ENCODE measurements at places on chromosomes 7 and 10.

- no peak for DNase-seq
These were observed 52.0 kb downstream of the TSPAN15 start for GRCh38 chr10:69503001-69503895.

DNA sequence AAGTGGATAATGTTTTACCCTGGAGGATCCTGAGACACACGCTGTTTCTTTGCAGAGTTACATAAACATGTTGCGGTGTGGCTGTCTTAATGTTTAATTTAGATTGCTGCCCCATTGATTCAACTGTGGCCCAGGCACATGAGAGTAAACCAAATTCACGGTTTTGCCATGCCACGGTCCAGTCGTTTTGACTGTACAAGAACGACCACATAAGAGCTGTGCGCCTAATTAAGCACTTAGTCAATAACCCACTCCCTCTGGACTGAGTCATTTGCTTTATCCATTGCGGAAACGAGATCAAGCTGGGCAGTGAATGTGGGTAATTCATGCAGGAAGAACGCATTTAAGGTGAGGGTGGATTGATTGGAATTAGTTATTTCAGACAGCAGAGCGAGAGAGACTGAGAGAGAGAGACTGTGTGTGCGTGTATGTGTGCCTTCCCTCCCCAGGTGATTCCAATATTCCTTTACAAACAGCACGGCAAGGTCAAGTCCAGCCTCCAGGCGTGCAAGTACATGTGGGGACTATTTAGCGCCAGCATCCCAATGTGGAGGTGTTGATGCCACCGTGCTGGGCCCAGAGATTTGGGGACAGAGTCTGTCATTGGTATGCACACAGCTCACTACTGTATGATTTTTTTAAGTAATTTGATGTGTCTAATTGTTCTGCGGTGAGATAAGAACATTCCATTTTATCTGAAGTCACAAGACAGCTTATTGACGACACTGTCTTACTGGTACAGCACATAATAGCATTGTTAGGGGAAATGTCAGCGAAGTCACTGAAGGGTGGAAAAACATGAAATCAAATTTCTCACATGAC lies 8.4 kb upstream of the TEX36 start:
- no peak for DNase-seq

GRCh38 chr10:11295492-11295891 lies 277.8 kb downstream of the CELF2 start:
- DNase-seq, result no peak

DNA sequence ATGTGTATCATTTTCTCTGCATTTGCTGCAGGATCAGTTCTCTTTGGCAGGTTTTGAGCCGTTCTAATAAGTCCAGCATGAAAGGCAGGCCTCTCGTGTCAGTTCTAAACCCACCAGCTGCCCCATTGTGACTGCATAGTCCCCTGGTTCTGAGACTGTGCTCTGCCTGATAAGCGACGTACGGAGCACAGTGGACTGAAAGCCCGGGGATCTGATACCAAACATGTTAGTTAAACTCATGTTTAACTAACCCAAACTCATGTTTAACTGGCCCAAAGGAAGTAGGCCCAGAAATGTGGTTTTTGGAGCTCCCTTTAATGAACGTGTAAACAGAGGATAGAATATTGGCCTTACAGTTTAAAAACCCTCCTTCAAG lies 98.0 kb upstream of the PDCD4 start:
- DNase-seq, result no peak

DNA sequence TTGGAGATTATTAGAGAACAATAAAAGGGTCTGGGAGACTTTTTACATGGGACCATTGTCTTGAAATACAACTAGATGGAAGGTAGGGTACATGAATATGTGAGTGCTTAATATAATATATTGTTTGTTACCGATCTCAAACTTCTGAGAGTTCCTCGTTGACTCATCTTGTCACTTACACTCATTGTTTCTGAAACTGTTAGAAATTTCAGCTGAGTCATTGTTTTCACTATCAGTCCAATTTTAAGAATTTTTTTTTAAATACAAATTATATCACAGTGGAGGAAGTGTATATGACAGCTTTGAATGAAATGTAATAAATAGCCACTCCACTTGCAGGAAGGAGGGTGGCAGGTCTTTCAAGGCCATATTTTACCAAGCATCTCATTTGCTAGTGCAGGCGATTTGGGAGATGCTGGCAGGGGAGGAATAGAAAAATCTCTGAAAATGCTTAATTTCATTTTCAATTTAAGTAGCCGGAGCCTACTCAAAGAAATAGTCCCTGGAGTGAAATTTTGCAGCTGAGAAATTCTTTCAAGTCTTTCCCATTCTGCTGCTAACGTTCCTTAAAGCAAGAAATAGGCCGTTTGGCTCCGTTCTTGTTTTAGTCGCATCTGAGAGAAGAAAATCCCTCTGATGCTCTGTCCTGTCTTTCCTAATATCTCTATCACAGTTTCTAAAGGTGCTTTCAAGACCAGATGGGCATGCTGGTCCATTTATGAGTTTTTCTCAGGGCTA lies 1404.2 kb upstream of the CELF2 start:
- no peak for DNase-seq

DNA sequence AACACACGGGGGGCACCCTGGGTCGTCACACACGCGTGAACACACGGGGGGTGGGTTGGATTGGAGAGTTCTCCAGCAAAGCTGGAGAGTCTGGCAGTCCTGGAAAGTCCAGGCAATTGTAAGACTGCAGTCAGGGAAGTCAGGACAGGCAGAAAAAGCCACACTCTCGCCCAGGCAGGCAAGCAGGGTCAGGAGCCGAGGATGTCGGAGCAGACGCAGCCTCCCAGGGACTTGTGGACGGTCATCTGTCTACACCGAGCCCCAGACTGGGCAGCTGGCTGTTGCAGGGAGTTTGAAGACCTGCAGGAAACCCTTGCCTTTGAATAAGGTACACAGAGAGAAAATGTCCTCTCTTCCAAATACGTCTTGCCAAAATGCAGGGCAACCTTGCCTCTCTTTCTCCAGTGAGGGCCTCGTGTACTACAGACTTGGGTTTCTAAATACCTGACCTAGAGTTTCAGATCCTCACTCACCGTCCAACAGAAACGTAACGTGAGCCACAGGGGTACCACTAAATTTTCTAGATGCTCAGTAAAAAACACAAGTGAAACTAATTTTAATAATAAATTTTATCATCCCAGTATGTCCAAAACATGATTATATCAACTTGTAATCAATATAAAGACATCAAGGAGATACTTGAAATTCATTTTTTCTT lies 176.7 kb downstream of the ADARB2 start:
- no peak for DNase-seq

DNA sequence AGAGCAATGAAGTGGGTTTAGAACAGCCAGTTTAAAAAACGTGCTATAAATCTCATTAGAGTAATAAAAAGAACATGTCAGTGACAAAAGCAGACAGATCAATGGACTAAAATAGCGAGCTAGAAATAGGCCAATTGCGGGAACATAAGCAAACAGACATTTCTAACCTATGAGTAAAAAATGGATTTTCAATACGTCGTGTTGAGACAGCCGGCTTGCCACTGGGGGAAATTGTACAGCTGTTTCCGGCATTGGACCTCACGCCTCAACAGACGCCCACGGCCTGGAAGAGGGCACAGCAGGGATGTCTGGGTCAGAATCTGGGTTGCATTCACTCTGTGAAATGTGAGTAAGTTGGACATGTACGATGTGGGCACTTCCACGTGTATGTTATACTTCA lies 92.9 kb downstream of the SVOPL start:
- no peak for DNase-seq

DNA sequence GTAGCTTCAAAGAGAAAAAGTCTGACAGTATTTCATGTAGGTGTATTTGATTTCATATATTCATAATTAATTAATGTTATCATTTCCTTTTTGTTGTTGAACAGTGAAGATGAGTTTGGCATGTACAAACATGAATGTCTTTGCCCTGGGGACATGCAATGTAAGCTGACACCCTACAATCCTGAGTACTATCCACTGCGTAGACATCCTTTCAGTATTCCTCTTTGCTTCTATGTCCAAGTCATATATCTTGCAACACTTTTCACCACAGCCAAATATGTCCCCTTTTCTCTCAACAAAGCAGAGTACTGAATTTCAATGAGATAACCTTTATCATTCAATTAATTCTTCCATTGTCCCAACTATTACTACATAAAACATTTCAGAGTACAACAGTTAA lies 93.6 kb downstream of the GPR37 start:
- no peak for DNase-seq

DNA sequence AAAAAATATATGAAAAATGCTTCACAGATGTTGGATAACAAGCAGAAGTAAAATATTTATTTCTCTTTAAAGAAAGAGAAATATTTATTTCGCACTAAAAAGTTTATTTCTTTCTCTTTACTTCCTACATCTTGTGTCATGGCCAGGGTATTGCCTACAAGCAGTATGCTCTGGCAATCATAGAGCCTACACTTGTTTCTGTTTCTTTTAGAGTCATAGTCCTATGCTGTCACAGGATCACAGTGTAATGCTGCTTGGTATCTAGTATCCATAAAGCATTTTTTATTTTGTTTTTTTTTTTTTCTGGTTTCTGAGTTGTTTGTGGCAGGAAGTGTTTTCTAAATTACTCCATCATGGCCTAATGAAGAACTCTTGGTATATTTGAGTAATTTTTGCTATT lies 116.0 kb downstream of the ATRNL1 start:
- DNase-seq, result no peak

GRCh38 chr7:102849538-102849937 lies 63.3 kb upstream of the LRRC17 start:
- no peak for DNase-seq

GRCh38 chr7:140023728-140024127 lies 39.0 kb downstream of the PARP12 start:
- DNase-seq, result no peak

GRCh38 chr10:128588402-128588801 lies 462.2 kb upstream of the MKI67 start:
- DNase-seq, result no peak

- no peak for DNase-seq
These were observed 219.6 kb downstream of the KCNMA1 start for GRCh38 chr10:77417806-77418640.

DNA sequence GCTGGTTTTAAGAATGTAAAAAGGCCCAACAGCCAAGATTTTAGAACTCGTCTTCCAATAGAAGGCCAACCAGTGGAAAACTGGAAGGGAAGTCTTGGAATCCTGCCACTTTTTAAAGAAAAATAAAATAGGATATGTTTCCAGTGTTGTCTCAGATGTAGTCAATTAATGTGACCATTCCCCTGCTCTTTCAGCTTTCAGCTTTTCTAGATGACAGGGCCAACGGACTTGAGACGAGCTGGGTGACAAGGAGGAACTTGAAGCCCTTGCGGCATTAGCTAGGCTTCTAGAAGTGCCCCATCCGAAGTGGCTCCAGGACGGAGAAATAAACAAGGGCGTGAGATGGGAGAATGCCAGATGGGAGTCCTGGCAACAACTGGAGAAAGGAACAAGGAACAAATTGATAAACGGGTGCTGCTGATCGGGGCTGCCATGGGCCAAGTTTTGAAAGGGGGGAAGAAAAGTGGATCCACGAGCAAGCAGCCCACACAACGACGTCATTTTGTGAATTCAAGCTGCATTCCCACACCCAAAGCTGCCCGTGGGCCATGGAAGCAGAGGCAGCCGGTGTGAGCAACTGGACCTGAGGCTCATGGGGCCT lies 42.3 kb downstream of the CTBP2 start:
- DNase-seq, result no peak

- no peak for DNase-seq
These were observed 997.2 kb upstream of the GHITM start for GRCh38 chr10:83142074-83142563.

- no peak for DNase-seq
These were observed 472.9 kb upstream of the AKR1E2 start for GRCh38 chr10:4353059-4353655.

- no peak for DNase-seq
These were observed 37.7 kb downstream of the AGK start for GRCh38 chr7:141588912-141589311.

GRCh38 chr7:86645225-86645608 lies 1.5 kb downstream of the GRM3 start:
- DNase-seq, result no peak

DNA sequence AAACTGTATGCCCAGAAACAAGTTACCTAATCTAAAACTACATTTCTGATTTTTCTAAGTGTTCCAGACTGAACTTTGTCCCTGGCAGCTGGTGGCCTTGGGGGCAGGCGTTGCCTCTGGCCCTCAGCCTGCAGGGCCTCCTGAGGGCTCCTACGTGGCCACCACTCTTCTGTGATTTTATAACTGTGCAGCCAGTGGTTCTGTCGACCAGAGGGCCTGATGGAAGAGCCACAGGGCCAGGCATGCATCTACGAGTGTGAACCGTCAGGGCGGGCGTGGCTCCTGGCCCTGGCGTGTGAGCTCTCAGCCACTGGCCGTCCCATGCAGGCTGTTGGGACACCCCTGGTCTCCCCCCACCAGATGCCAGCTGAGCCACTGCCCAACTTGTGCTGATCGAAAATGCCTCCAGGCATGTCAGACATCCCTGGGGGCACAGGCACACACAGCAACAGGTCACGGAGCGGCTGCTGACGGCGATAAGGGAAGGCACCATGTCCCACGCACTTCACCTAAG lies 173.4 kb downstream of the ZMYND11 start:
- DNase-seq, result no peak

DNA sequence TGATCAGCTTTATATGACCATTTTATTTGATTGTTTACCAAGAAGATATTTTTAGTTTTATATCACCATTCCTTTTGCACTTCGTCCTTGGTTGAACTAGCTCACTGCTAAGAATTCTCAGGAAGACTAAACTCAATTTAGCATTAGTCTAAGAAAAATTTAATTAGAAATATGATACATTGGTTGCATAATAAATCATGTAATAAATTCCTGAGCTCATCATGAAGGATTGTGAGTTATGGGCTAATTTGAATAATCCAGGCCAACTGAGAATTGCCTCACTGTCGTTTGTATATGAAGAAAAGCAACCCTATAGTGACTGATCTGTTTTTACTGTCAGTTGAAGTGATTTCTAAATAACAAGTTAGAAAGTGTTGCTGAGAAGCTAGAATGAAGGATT lies 725.5 kb downstream of the DNAJB9 start:
- no peak for DNase-seq

GRCh38 chr7:104807671-104808070 lies 206.3 kb upstream of the KMT2E start:
- no peak for DNase-seq

- no peak for DNase-seq
These were observed 649 bp downstream of the SCD start for GRCh38 chr10:100347568-100348195.

DNA sequence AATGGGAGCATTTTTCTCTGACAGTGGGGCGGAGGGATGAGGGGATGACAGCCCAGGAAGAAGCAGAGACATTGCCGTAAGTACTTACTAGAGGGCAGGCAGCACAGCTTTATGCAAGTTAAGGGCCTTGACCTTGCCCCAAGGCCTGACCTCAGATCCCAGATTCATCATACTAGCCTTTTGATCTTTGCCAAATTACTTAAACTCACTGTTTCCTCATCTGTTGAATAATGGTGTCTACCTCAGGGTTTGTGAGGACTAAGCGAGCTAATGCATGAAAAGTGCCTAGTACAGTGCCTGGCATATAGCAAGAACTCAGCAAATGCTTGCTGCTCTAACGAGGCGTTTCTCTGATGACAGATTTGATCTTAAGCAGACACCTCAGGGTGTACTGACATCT lies 3.5 kb upstream of the SEMA4G start:
- DNase-seq, result no peak

GRCh38 chr7:6436385-6436685 lies 11.4 kb downstream of the DAGLB start:
- peak; percentile 9 for DNase-seq

GRCh38 chr7:978049-978346 lies 2.6 kb upstream of the COX19 start:
- DNase-seq, result no peak

- DNase-seq, result no peak
These were observed 2.1 kb downstream of the RET start for GRCh38 chr10:43078986-43079273.

Data from T-helper 9 cell (primary cell).